ENCODE measurements at places on chromosomes 3 and 15. TPM values are rescaled to one million over a fixed set of nuclear protein-coding genes. Genes with fewer than 3 reads are reported as not detected.
A peak's percentile ranks its signal among the peaks of the same experiment; 100 is the strongest.

Gene SIAH2
- total RNA-seq, result 18.6 TPM

Gene LXN
- total RNA-seq, result 18.8 TPM

Gene GOLGA8R
- 5.1 TPM for total RNA-seq

Gene TJP1
- 115 TPM for total RNA-seq

Gene SCG3
- 0.18 TPM for total RNA-seq

Gene CLDN16
- total RNA-seq, result 0.74 TPM

DNA sequence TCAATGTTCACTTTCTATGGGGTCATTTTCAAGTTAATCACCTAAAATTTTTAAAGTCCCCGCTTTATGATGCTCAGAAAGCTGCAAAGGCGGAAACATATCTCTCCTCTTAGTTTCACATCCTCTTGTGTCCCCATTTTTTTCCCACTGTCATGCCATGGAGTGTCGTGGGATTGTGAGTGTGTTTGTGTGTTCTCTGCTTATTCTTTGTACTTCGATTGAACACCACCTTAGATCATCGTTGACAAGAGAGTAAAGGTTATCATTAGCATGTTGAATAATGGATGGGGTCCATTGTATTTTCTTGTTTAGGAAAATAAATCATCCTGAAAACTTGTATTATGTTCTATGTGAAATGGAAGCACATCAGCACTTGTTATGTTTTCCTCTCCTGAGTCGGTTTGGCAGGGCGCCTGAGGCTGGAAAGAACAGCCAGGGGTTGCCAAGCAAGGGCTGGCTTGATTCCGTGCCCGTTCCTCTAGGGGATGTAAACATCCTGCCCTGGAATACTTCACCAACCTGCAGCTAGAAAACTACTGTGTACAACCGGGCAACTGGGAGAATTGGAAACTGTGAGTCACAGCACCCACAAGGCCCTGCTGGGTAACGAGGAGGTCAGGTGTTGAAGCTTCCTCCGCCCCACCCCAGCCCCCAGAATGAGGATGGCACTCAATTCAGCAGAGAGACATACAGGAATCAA is 67.2 kb downstream of the EIF4E3 start:
- H3K36me3 ChIP-seq, result no peaks in the 10 kb centered on the region
- peak overlapping the region; percentile 18 for H3K27ac ChIP-seq

- no peak overlapping the region for H3K4me3 ChIP-seq
- H3K27ac ChIP-seq, result peak overlapping the region; percentile 41
- peak; percentile 75 for DNase-seq
Measured at GRCh38 chr15:89828281-89829145, 13.9 kb upstream of the ANPEP start.

DNA sequence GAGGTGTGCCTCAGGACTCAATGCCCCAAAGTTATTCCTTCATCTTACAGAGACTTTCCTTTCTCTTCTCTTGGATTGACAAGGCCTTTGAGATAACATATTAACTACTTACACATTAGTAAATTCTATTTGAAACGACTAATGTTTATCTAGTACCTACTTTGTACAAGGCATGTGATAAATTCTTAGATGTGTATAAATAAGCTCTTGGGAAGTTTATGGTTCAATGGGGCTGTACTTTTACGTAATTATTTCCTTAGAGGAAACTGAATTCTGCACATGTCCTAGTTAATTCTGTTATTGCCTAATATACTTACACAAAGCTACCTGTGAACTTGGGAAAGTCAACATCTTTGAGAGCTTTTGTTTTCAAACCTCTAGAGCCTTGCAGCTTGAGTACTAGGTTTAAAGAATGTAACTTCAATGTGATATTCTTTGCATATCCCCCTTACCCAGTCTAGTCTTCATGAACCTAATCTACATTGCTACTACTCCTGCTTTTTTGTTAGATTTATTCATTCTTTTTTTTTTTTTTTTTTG is 58.5 kb upstream of the RAP2B start:
- H3K36me3 ChIP-seq, result no peaks in the 10 kb centered on the region
- no peaks in the 10 kb centered on the region for H3K27me3 ChIP-seq
- H3K4me1 ChIP-seq, result no peaks in the 10 kb centered on the region
- no peak for DNase-seq
- H3K4me3 ChIP-seq, result no peak overlapping the region

DNA sequence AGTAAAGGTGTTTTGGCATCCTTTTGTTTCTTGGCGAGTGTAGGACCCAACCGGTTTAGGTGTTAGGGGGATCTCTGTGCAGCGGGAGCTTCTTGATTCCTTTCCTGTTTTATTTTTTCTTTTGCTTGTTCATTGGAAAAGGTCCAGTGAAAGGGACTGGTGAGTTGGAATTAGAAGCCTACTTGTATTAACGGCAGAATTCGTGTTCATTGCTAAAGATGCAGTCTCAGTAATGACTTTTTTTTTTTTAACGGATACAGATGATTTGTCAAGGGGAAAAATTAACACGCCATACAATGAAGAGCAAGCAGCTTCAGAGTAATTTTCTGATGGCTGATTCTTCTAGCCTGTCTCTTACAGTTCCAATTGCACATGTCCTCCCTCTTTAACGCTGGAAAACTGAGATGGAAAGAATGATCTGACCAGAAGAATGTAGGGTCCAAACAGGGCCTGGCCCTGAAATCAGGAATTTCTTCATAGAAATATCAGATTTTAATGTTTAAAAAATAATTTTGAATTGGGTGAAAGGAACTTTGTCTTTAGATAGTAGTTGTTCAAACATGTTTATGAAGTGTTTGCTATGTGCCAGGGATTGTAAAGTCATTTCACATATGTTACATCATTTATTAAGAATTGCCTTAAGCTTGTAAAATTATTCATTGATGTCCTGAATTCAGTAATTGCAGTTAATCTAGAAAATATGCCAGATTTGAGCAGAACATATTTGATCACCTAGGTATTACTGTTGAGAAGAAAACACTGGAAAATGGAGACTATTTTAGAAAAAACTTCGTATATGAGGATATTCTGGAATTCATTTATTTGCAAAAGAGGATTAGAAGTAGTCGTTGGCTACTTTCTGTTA is 1.4 kb downstream of the MAPK6 start:
- H3K27me3 ChIP-seq, result no peaks in the 10 kb centered on the region
- peaks cover 28% of the 10 kb centered on the region for H3K4me1 ChIP-seq
- no peaks in the 10 kb centered on the region for H3K36me3 ChIP-seq
- H3K4me3 ChIP-seq, result peak overlapping the region; percentile 78
- DNase-seq, result no peak
- peak overlapping the region; percentile 96 for H3K27ac ChIP-seq

DNA sequence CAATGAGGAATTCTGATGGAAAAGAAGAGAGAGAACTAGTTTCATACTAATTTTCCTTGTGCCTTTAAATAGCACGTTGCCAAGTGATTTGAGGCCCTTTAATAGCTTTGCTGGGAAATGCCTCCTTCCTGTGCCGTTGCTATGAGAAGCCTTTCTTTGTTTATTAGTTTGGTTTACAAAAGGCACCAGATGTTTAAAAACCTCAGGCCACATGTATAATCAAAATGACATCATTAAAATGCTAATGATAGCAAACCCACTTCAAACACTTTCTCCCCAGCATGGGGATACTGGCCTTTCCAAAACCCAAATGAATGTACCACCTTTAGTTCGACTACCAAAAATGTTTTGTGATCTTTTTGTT is 50.0 kb upstream of the TBC1D23 start:
- H3K27ac ChIP-seq, result peak overlapping the region; percentile 87
- H3K27me3 ChIP-seq, result no peaks in the 10 kb centered on the region
- peaks cover 21% of the 10 kb centered on the region for H3K4me1 ChIP-seq
- H3K36me3 ChIP-seq, result no peaks in the 10 kb centered on the region
- no peak for DNase-seq
